Stimulated activated CD4-positive, alpha-beta T cell treated with anti-CD3 and anti-CD28 coated beads, Interleukin-1b, Interleukin-23, amount 100 ng/mL, for 24 hours (primary cell): ENCODE measurements at places on chromosomes 13 and 19.

GRCh38 chr13:97306645-97307044, 84.5 kb downstream of the MBNL2 start:
- DNase-seq = no peak

GRCh38 chr13:32023698-32024097, 7.9 kb upstream of the FRY start:
- no peak for DNase-seq

- DNase-seq = no peak
These were observed 5.5 kb upstream of the SERP2 start for GRCh38 chr13:44368062-44368591.

DNA sequence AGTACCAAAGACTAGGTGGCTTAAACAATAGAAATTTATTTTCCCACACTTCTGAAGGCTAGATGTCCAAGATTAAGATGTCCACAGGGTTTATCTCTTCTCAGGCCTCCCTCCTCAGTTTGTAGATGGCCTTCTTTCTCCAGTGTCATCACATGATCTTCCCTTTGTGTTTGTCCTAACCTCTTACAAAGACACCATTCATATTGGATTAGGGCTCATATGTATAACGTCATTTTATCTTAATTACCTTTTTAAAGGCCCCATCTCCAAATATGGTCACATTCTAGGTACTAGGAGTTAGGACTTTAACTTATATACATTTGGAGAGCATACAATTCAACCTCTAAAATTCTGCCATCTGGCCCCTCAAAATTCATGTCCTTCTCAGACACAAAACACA, 34.3 kb downstream of the N4BP2L2 start:
- no peak for DNase-seq

GRCh38 chr19:7795555-7796161, 32.6 kb downstream of the CLEC4M start:
- no peak for DNase-seq

GRCh38 chr19:54104998-54105715, 2.5 kb downstream of the NDUFA3 start:
- DNase-seq = no peak

DNA sequence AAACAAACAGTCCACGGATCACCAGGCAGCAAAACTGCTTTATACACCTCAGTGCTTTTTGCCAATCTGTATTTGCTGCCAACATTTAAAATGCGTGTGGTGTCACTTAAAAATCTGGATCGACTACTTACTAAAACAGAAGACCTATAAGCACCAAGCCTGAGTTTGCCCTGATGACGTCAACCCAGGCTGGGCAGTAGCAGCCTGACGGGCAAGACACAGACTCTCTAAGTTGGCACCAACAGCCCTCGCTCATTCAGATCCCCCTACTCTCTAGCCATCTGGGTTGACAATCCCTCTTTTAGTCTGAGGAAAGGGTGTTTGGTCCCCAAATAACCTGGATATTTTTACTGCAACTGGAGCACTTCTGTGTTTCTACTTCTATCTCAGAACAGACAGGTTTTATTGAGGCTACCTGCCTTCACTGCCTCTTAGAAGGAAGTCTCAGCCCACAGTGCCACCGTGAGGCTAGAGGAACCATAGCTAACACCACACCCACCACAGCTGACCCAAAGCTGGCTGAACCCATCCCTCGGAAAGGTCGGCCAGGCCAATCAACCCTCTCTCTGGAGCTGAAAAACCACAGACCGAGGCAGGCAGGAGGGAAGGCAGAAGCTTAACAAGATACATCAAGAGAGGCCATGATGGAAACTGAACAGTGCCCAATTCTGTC, 6.9 kb downstream of the SUGP2 start:
- DNase-seq = no peak
